ENCODE measurements at places on chromosomes 1 and 21. TPM values are rescaled to one million over a fixed set of nuclear protein-coding genes. Genes with fewer than 3 reads are reported as not detected.
A peak's percentile ranks its signal among the peaks of the same experiment; 100 is the strongest.

- no peak overlapping the region for H3K4me3 ChIP-seq
- no peak overlapping the region for H3K27ac ChIP-seq
- no peaks in the 10 kb centered on the region for H3K27me3 ChIP-seq
- no peaks in the 10 kb centered on the region for H3K36me3 ChIP-seq
- H3K4me1 ChIP-seq, result no peaks in the 10 kb centered on the region
Measured at GRCh38 chr1:48033495-48034045, 36.4 kb upstream of the TRABD2B start.

DNA sequence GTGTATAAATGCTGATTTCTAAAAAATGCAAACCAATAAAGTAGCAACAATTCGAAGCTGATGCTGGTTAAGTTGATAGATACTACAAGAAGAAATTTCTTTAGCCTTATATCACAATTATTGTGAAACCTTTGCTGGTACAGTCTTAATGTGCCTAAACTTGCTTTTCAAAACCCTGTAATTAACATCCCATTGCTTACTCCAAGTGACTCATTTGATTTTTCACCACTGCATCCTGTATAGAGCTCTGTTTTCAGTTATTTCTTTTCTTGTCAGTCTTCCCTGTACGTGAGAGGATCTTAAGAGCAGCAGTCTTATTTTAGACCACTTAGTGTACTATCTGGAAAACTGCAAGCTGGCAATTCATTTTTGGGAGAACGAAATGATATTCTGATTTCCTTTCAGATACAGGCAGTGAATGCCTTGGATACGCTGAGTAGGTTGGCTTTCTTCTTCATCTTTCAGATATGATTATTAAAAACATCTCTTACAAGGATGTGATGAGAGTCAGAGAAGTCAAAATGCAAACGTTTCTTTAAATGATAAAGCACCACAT is 210.3 kb downstream of the KCTD3 start:
- no peak for DNase-seq
- H3K4me3 ChIP-seq, result no peak overlapping the region
- no peaks in the 10 kb centered on the region for H3K4me1 ChIP-seq

DNA sequence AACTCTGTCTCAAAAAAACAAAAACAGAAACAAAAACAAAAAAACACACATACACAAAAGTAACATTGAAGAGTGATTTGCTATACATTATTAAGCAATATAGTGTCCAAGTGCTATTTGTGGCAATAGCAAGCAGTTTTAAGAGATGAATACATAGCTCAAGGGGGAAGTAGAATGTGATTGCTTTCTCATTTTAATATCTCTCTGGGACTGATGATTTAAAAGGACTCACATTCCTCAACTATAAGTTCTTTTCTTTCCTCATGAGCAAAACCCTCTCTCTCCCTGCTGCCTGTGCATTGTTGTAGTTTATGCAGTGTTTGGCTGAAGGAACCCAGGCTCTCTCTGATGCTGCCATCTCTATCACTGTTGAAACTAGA is 47.0 kb upstream of the CSF1 start:
- H3K4me1 ChIP-seq, result peaks cover 5% of the 10 kb centered on the region
- H3K4me3 ChIP-seq, result no peak overlapping the region
- H3K27me3 ChIP-seq, result no peaks in the 10 kb centered on the region
- H3K27ac ChIP-seq, result peak overlapping the region; percentile 39

GRCh38 chr1:212754680-212755079 is 36.9 kb downstream of the NSL1 start:
- DNase-seq, result no peak
- no peaks in the 10 kb centered on the region for H3K27me3 ChIP-seq
- H3K36me3 ChIP-seq, result no peaks in the 10 kb centered on the region
- no peak overlapping the region for H3K4me3 ChIP-seq
- H3K27ac ChIP-seq, result no peak overlapping the region

DNA sequence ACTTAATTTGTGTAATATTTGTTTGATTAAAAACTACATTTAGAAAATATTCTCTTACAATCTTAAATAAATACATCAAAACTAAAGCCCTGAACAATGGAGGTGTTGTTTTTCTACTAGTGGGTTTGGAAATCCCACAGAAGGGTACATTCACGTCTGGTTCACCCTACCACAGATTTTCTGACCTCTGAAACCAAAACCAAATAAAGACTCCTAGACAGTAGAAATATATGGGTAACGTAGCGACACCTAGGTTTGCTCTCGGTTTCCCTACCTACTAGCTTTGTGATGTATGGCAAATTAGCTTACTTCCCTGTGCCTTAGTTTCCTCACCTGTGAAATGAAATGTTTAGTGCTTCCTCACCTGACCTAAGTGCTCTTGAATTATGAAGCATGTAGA is 312.6 kb downstream of the DPYD start:
- H3K36me3 ChIP-seq, result no peaks in the 10 kb centered on the region
- DNase-seq, result no peak
- H3K4me1 ChIP-seq, result no peaks in the 10 kb centered on the region
- no peaks in the 10 kb centered on the region for H3K27me3 ChIP-seq

The TMPRSS15 gene
- not detected for total RNA-seq

The LRRC39 gene
- 0.26 TPM for total RNA-seq

All from Panc1 (cell line).